Karpas-422 (cell line): ENCODE measurements at places on chromosomes 11 and 22. TPM values are rescaled to one million over a fixed set of nuclear protein-coding genes. Genes with fewer than 3 reads are reported as not detected.

DNA sequence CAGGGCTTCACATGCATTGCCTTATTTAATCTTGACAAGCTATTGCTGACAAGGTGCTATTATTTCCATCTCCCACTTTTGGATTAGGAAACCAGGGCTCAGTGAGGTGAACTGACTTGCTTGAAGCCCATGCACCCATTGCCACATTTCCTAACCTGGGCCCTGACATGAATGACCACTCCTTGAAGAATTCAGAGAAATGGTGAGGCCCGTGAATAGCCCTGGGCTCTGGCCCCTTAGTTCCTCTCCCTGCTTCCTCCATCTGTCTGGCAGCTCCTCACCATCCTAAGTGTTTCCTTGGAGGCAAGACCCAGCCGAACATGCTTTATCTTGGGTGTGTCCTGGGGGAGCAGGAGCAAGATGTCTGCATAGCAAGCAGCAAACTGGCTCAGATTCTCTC lies 56.1 kb upstream of the NECTIN1 start:
- no peaks in the 10 kb centered on the region for H3K36me3 ChIP-seq
- no peaks in the 10 kb centered on the region for H3K4me1 ChIP-seq
- H3K27me3 ChIP-seq: no peaks in the 10 kb centered on the region
- no peak for DNase-seq
- no peak overlapping the region for H3K4me3 ChIP-seq

Gene TPP1
- 41.5 and 45.5 TPM in 2 replicates for total RNA-seq

GRCh38 chr11:62879235-62879978 lies 1.3 kb upstream of the SLC3A2 start:
- H3K36me3 ChIP-seq: peaks cover 37% of the 10 kb centered on the region
- peak; percentile 39 for DNase-seq
- H3K27me3 ChIP-seq: no peaks in the 10 kb centered on the region
- peaks cover 31% of the 10 kb centered on the region for H3K4me1 ChIP-seq
- peak overlapping the region; percentile 73; the same call in 1 of the 2 replicates for H3K4me3 ChIP-seq

GRCh38 chr11:84163116-84163515 lies 876.9 kb upstream of the CCDC90B start:
- H3K36me3 ChIP-seq: no peaks in the 10 kb centered on the region
- H3K4me1 ChIP-seq: no peaks in the 10 kb centered on the region
- no peaks in the 10 kb centered on the region for H3K27me3 ChIP-seq
- DNase-seq: no peak

DNA sequence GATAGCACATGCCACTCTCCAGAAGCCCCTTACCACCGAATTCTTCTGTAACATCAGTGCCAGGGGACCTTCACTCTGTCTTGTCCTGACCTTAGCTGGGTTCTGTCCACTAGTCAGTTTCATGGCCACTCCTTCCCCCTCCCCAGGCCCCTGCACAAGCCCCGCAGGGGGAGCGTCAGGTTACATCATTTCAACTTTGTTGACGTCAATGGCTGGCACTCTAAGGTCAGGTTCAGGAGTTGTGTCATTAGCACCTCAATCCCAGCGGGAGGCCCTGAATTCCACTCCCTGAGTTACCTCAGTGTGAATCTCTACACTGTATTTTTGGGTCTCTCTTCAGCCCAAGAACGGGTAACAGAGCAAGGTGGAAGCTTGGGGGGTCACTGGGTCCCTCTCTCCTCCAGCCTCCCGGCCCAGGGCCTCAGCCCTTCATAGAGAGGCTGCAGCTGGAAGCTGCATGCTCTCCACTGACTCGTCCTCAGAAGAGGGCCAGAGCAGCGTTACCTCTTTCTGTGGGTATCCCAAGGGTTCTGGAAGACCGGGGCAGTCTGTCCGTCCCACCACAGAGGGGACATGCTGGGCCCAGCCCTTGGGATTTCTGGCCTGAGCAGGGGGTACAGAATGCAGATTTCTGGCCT lies 10.3 kb downstream of the USH1C start:
- H3K4me3 ChIP-seq: no peak overlapping the region
- no peak for DNase-seq
- no peaks in the 10 kb centered on the region for H3K36me3 ChIP-seq
- H3K4me1 ChIP-seq: peaks cover 4% of the 10 kb centered on the region
